Fibroblast of skin of left quadriceps (primary cell): ENCODE measurements at places on chromosomes 3 and 15.
A peak's percentile ranks its signal among the peaks of the same experiment; 100 is the strongest.

DNA sequence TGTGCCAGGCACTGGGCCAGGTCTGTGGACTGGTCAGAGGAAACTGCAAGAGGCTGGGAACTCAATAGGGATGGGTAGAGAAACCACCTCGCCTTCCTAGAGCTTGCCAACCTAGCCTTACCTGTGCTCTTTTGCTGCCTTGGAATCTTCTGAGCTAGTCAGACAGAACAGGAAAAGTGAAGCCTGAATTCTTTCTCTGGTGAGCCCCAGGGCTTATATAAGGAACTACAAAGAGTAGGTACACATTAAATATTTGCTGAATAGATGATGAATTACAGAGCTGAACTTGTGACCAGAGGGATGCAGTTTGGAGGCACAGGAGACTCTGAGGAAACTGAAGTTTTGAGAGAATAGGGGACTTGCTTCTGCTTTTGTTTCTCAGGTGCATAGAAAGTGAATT is 15.6 kb upstream of the FBXW12 start:
- no peak for DNase-seq

- DNase-seq = no peak
Observed at GRCh38 chr3:38268087-38268486, 2.5 kb downstream of the SLC22A13 start.

- DNase-seq = no peak
Observed at GRCh38 chr15:63082366-63082765, 39.3 kb upstream of the LACTB start.

GRCh38 chr3:184765047-184765729 is 46.8 kb upstream of the VPS8 start:
- DNase-seq = no peak

- no peak for DNase-seq
Observed at GRCh38 chr15:27495963-27496459, 525.0 kb downstream of the GABRG3 start.

DNA sequence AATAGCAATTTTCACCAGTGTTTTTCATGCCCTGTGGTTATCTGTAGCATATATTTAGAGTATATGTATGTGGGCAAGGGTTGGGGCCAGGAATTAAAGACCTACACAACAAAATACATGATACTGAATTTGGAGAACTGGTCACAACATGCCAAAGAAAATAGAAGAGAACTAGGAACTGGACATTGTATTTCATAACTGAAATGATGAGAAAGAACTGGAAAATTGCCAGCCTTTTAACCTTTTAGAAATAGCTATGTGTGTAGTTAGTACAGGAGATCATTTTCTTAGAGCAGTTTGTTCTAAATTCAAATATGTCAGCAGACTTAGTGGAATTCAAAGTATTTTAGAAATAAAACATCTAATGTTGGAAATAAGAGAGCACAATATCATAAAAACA is 227.1 kb upstream of the CGNL1 start:
- DNase-seq = no peak

DNA sequence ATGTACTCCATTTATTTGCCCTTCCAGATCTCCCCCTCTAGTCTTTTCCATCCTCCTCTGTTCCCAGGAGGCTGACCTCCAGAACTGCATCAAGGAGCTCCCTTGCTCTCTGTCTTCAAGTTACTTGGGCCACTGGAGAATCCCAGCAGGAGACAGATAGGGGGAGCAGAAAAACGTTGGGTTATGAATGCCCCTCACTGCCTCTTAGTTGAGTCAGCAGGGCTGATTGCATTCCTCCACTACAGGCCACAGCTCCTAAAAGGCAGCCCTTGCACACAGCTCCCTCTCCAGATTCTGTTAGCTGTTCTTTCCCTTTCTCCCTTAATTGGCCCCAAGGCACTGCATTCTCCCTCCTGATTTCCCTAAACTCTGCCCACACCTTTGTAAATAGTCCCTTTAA is 12.4 kb upstream of the CEP152 start:
- no peak for DNase-seq

GRCh38 chr3:56758539-56758981 is 43.2 kb downstream of the ARHGEF3 start:
- peak; percentile 60 for DNase-seq

- peak; percentile 78 for DNase-seq
Observed at GRCh38 chr15:52252781-52253180, 42.8 kb downstream of the MYO5C start.

DNA sequence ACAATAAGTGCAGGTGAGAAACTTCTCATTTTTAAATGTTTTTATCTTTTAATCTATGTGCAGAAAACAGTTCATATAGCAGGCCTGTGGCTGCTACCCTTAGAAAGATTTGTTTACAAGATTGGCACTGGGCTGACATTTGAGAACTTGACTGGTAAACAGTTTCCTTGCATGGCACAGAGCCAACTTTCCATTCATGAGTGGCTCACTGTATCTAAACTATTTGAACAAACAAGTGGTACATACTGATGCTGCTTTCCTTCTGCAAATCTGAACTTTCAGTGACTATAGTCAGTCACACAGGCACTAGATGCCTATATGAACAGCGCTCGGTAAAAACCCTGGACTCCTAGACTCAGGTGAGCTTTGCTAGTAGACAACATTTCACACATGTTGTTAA is 6.3 kb upstream of the GTPBP8 start:
- no peak for DNase-seq

GRCh38 chr3:17070161-17070959 is 185.6 kb downstream of the PLCL2 start:
- DNase-seq = no peak

DNA sequence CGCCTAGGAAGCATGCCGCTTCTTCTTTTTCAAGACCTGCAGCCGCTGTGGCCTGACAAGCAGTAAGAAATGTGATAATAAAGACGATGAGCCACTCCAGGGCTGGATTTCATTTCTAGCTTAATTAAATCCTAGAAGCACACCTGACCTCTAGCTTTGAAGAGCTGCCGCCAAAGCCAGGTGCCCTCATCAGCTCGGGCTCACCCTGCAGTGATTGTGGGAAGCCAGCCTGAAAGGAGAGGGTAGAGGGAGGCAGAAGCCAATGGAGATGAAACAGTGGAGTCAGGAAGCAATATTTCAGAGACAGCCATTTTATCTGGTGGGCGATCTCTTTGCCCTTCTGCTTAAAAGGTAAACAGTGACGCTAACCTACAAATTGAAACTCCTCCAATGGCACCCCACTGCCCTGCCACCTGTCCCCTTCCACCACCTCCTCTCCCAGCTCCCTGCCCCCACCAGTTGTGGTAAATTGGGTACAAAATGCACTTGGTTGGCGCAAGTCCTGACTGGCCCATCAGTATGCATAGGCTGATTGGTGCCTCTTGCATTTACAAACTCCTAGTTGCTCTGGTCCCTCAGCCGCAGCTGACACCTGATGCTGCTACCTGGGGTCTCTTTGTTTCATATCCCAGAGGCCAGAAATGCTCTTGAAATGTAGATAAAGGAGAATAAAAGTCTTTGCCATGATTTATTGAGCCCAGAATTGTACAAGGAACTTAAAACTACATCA is 385.3 kb downstream of the PDCD6IP start:
- DNase-seq = no peak

GRCh38 chr3:132730891-132731580 is 8.8 kb upstream of the NPHP3 start:
- peak; percentile 22 for DNase-seq

DNA sequence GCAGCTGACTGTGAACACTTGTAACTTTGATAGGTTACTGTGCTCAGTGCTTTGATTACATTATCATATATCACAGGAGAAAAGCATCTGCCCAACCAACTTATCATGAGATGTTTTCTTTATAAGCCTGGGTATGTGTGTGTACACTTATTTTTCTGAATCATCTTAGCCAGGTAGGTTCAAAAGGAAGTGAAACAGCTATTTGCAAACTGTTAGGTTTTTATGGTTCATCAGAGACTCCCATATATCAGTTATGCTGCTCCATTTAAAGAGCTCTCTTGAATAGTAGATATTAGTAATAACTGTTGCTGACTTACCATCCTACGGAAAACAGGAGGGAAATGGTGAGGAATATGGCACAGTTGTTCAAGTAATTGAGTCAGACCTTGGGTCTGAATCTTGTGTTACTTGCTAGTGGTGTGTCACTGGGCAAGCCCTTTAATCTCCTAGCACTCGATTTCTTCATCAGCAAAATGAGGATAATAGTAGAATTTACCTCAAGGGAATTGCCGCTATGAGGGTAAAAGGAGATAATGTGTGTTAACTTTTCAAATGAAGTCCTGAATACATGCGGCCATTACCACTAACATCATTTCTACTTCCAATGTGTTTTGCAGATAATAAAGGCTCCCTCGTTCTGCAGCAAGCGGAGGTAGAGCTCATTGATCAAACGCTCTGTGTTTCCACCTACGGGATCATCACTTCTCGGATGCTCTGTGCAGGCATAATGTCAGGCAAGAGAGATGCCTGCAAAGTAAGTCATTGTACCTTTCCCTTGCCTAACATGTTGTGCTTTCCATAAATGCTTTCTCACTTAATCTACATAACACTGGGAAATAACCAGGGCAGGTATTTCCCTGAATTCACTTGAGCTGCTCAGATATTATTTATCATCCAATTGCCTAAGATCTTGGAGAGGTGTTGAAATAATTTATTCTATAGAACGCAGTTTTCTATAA is 7.8 kb upstream of the C3orf52 start:
- no peak for DNase-seq

DNA sequence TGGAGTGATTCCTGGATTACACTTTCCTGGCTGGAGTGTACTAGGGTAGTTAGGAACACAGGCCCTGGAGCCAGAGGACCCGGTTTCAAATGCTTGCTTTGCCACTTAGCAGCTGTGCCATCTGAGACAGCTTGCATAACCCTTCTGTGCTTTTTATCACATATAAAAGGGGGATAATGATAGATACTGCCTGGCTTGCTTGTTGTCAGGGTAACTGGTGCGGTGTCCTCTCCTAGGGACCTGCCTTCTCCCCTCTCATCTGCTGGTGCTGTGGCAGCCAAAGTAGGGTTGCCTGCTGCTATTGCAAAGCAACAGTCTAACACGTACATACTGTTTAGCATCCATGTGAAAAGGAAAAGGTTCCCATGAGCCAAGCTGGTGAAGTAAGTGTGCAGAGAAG is 137.8 kb downstream of the LRTM1 start:
- no peak for DNase-seq
